ENCODE measurements at places on chromosomes 7 and 10. TPM values are rescaled to one million over a fixed set of nuclear protein-coding genes. Genes with fewer than 3 reads are reported as not detected.

DNA sequence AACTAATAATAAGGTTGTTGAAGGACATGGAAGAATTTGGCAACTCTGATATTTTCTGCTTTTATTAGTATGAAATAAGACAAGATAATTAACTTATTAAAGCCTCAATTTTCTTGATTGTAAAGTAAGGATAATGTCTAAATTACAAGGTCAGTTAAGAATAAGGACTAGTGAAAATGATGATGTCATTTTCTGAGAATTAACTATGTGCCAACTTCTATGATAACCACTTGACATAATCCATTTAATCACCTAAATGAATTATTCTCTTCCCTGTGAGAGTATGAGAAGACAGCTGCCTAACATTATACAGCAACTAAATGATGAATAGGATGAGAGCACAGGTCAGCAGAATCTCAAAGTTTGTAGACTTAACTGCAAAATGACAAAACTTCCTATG, 1153.4 kb upstream of the POT1 start:
- no peak for DNase-seq

The FAM237B gene
- total RNA-seq: not detected

DNA sequence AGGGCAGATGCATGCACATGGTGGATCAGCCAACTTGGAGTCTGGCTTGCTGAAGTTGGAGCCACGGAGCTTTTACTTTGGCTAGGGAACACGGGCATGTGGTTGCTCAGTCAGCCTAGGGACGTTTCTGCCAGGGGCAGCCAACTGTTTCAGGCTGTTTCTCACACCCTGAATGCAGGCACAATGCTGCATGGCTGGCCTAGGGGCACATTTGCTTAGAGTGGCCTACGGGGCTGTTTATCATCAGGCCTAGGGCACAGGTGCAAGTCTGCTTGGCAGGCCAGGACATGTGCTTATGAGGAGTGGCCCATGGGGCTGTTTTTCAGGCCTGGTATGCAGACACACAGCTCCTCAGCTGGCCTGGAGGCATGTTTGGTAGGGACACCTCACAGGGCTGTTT, 107.4 kb downstream of the GSAP start:
- no peak for DNase-seq

- no peak for DNase-seq
Observed at GRCh38 chr10:47261121-47261520, 38.9 kb upstream of the GDF10 start.

DNA sequence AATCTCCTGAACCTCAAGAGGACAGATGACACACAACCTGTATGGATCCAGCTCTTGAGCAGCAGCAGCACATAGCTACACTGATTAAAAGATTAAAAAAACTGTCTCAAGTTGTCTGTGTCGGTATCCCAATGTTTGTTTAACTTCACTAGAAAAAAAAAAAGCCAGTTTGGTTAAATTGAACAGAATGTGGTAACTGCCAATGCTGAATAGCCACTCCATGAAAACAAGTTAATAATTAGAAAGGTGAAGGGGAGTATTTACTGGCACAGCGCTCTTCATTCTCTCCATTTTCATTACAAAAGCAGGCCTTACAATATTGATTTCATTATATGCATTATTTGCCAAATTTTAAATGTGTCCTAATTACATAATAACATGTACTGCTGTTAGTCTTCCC, 47.6 kb downstream of the GDI2 start:
- no peak for DNase-seq

GRCh38 chr10:75513292-75513885, 82.0 kb downstream of the LRMDA start:
- DNase-seq: no peak

The HOXA7 gene
- total RNA-seq: 1.2 TPM

GRCh38 chr7:151937286-151937685, 19.0 kb upstream of the GALNTL5 start:
- DNase-seq: no peak
